ENCODE measurements at places on chromosomes 2 and 18.
A peak's percentile ranks its signal among the peaks of the same experiment; 100 is the strongest.

DNA sequence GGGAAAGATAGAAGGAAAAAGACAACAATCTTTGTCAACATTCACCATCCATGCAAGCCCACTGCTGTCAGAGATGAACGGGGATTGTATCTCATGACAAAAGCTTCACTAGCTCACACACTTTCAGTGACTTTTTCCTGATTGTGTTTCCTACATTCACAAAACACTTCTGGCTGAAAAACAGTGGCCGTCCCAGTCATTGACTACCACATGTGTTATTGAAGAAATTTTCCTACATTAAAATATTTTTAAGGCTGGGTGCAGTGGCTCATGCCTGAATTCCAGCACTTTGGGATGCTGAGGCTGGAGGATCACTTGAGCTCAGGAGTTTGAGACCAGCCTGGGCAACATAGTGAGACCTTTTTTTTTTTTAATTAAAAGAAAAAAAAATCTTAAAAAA is 90.9 kb downstream of the MOGAT1 start:
- DNase-seq, result no peak

DNA sequence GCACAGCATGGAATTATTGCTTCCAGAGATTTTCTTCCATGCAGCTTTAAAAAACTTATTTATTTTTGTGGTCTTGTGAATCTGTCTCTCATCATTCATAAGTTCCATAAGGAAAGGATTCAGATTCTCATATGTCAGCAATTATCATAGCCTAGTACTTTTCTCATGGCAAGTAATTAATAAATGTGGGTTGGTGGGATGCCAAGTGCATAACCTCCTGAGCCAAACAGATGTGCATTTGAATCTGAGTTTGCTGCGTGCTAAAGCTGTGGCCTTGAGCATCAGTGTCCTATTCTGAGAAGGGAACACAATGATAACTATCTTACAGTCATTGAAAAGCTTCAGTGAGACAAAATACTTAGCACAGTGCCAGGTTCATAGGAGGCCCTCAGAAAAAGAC is 331.9 kb downstream of the PDE11A start:
- no peak for DNase-seq

DNA sequence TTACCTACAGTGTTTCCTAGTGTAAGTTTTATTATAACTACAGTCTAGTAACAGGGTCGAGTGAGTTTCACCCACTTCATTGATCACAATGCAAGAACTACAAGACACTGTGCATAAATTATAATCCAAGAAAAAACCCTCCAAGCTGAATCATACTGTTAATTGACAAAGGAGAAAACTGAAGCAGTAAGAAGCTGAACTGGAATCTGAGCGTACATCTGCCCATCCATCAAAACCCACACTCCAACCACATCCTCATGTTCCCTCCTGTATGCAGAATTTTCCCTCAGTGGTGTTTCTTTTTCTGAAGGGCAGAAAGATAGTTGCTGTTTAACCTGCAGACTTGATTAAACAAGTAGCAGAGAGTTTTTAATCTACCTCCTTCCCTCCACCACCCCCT is 49.5 kb upstream of the KIDINS220 start:
- no peak for DNase-seq

GRCh38 chr2:73827018-73827417 is 1.7 kb upstream of the STAMBP start:
- no peak for DNase-seq

DNA sequence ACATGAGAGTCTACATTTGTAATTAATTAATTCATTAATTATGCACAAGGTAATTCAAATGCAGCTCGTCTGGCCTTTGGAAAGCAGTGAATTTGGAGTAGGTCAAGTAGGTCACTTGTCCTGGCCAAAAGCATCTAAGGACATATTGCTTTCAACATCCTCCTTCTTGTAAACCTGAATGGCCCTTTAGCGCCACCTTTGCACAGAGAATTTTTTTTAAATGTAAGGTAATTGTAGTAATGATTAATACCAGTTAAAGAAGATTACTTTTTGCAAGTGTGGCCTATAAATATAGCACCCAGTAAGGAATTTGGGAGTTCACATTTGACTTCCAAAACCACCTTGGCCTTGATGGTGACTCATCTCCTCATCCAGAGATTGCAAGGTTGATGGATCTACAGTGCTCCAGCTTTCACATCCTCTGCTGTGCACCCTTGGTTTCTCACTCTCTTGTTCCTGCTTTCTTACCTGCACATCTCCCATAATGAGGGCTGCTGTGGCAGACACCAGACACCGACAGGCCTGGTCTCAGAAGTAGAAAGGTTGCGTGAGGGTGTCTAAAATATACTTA is 481.7 kb downstream of the TGIF1 start:
- DNase-seq, result no peak

DNA sequence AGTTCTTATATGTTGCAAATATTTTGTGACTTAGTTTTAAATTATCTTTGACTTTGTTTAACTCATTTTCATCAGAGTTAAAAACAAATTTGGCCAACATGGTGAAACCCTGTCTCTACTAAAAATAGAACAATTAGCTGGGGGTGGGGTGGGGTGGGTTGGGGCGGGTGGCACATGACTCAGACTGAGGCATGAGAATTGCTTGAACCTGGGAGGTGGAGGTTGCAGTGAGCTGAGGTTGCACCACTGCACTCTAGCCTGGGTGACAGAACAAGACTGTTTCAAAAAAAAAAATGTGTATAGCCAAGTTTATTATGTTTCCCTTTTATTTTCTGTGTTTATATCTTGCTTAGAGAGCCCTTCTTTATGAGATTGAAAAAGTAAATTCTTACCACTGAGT is 14.2 kb upstream of the LIPG start:
- no peak for DNase-seq

- DNase-seq, result no peak
These were observed 41.3 kb downstream of the SCG2 start for GRCh38 chr2:223560749-223561435.

GRCh38 chr2:30862054-30862651 is 54.9 kb upstream of the CAPN13 start:
- peak; percentile 20 for DNase-seq

DNA sequence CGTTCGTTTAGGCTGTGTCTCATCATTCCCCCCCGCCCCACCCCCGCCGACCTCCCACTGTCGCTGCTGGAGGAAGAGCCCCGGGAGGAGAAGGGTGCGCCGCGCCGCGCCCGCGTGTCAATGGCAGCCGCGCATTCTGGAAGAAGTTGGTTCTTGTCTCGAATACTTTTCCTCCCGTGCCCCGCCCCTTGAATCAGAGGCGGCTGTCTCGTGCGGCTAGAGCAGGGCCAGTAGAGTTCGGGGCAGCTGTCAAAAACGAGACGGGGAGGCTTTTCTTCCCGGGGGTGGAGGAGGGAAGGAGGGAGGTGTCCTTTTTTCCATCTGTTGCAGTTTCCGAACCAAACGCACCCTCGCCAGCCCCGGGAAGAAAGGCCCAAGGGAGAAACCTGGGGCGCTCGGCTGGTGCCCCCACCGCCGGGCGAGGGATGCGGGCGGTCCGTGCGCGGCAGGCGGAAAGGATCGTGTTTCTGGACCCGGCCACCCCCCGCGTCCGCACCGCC is 410 bp upstream of the TGIF1 start:
- peak; percentile 66 for DNase-seq

- DNase-seq, result no peak
These were observed 21.4 kb upstream of the MGAT5 start for GRCh38 chr2:134232461-134232860.

DNA sequence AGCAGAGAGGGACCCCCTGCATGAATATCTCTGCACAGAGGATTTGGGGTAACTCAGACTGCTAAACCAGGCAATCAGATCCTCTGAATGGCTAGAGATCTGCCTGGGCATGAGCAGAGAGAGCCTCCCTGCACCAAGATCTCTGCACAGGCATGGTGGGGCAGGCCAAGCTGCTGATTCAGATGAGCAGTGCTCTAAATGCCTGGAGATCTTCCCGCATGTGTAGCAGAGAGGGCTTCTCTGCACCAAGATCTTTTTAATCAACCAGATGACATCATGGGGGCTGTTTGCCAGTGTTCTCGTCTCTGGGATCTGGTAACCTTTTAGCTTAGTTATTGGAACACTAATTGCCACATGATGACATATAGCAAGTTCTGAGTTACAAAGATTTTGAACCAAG is 301.3 kb upstream of the GALNT5 start:
- no peak for DNase-seq

DNA sequence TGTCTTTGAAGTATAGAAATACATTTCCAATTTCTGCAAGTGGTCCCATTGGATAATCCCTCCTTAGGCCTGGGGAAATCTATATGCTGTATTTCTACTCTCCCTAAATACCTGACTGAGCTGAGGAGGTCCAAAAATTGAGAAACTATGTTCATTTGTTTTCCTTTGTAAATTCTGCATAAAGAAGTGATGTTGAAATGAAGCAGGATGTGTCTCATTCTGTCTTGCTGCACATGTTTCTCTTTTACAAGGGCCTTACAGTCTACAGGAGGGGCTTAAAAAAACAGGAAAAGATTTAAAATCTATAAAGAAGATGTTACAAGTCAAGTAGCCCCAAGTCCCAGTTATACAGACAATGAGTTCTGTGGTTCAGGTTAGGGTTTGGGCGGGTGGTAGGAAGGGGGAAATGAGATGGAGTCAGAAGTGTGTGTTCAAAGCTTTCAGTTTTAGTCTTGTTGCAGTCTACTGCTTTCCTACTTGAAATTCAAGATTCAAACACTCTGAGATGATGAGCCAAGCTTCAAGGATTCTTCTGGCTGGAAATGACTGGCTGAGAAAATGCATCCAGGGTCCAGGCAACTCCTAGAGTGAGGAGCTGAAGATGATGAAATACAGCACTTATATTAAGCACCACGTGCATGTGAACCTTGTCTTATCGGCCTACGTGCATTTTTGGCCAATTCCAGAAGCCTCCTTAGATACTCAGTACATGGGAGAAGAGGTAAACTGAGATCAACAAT is 146.3 kb upstream of the CELF4 start:
- no peak for DNase-seq

GRCh38 chr2:65425276-65425675 is 7.1 kb downstream of the SPRED2 start:
- DNase-seq, result no peak

GRCh38 chr2:157592374-157592773 is 36.3 kb downstream of the ACVR1C start:
- DNase-seq, result no peak

DNA sequence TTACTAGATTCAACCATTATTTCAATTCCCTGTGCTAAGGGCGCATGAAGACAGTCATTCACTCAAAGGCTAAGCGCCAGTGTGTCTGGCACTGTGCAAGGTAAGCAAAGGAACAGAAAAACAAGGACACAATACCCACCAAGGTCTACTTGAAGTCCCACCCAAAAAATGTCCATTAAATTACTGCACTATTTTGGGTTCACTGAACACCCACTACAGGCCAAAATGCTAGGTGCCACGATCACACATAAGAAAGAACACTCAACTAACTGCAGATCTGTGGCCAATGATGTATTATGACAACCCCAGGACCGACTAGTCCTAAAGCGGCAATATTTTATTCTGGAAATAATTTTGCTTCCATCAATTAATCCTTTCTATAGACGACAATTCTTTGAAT is 1.8 kb downstream of the TMEM131 start:
- no peak for DNase-seq

DNA sequence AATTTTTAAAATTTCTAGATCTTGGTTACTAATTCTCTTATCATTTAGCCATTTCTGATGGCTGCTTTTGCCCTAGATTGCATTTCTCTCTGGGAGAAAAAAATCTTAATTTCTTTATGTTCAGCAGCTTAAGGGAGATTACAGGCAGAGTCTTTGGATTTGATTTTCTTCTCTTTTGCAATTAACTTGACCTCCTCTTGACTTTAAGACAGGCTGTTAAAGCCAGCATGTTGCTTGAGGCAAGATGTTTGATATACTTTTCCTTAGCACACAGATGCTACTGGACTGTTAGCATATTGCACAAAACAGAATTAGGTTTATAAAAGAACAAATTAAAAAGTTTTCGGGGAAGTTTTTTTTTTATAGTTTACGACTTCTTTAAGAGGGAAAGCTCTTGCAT is 50.0 kb downstream of the XRCC5 start:
- DNase-seq, result no peak

GRCh38 chr2:201363857-201364560 is 6.9 kb upstream of the FLACC1 start:
- DNase-seq, result no peak

DNA sequence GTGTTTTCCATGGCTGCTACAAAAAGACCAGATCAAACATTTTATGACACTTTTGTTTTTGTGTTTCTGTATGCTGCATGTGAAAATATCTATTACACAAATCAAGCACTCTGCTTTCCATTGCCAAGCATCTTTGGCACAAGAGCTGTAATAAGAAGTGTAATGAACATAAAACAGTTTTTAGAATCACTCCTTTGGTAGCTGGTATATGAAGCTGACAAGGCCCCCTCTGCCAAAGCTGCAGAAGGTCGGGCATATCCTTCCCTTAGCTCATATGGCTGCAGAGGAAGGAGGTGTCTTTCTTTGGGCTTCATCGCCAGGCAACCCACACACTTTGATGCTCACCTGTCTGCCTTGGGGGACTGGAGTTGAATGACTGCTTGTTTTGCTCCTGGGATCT is 175.4 kb downstream of the TMEM247 start:
- DNase-seq, result no peak

Measured in stimulated activated CD4-positive, alpha-beta T cell treated with anti-CD3 and anti-CD28 coated beads, Interleukin-12 subunit alpha, Interleukin-12 subunit beta, amount 100 ng/mL, for 4 hours (primary cell).